ENCODE measurements at places on chromosomes 11 and 22.

DNA sequence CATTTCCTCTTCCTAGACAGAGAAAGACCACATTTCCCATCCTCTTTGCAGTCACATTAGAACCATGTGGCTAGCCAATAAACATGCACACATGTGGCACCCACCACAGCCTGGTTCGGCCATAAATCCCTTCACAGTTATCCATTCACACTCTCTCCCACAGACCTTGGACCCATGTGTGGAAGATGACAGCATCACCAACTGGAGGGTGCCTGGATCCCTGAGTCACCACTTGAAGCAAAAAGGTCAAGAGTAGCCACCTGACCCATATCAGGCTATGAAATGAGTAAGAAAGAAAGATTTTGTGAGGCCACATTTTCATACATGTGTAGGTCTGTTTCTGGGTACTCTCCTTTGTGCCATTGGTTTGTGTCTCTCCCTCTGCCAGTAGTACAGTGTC is 9.0 kb upstream of the TMEM121B start:
- no peak for DNase-seq

GRCh38 chr11:112744041-112744440 is 217.2 kb upstream of the NCAM1 start:
- DNase-seq = no peak

GRCh38 chr22:29138556-29139305 is 65.9 kb downstream of the KREMEN1 start:
- DNase-seq = no peak

GRCh38 chr11:103633068-103633788 is 403.2 kb upstream of the DDI1 start:
- no peak for DNase-seq

DNA sequence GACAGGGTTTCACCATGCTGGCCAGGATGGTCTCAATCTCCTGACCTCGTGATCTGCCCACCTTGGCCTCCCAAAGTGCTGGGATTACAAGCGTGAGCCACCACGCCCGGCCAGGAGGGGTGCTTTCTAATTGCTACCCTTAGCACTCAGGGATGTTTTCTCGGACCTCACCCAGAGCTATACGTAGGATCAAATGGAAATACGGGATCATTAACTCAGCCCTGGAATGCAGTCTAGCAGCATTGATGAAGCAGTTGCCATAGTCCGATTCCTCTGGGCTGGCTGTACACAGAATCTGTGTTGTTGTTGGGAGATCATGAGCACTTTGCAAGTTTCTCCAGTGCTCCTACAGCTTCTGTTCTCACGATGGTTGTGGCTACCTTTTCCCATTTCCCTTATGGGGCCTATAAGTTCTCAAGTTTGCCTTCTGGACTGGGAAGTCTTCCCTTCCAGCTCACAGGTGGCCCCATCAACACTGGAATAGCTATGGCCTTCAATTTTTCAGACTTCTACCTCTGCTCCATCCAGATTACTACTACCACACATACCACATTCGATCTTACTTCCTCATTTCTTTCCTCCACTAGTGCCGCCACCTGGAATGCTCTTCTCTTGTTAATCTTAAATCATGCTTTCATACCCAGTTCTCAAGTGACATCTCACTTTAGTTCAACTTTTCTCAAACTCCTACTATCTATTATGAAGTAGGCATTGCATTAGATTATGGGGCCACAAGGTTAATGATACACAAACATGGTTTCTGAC is 16.1 kb upstream of the PCF11 start:
- no peak for DNase-seq

DNA sequence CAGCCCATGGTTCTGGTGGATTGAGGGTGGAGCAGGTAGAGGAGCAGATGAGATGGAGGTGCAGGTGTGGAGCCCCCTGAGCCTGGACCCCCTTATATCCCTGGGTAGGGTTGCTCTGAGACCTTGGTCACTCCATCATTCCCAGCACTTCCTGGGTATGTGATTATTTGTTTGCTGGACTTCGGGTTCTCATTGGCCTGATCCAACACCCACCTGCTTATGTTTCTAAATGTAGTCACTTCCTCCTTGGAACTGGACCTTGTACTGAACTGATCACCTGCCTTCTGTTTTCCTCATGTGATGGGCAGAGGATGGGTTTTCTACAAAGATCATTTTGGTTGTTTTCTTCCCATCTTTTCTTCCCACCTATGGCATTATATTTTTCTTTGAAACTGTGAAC is at the start of gene KRTAP5-4:
KRTAP5-4 (minus strand) TSS at position 53 of the 400 bp plus-strand sequence; CDS start at position 8, 45 bp downstream.
- DNase-seq = no peak

GRCh38 chr11:44564670-44565210 is 723 bp upstream of the CD82 start:
- DNase-seq = no peak

DNA sequence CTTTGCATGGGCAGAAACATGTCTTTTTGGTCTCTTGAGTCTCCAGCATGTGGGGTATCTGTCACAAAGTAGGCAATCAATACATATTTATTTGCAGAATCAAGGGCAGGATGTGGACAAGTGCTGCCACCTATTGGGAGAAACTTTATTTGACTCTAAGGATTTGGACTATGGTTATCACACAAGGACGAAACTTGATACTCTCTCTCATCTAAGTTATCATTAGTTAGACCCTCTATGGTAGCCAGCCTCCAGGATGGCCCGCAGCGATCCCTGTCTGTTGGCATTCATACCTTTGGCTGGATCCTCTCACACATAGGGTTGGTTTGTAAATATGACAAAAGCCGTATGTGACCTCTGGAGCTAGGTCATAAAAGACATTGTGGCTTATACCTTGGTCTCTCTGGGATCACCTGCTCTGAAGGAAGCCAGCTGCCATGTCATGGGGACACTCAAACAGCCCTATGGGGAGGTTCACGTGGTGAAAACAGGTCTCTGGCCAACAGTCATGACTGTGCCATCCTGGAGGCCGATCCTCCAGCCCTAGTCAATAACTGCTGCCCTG is 1.1 kb upstream of the FBXO7 start:
- no peak for DNase-seq

- no peak for DNase-seq
Measured at GRCh38 chr22:42493393-42493792, 26.2 kb downstream of the RRP7A start.

- DNase-seq = peak; percentile 82
Measured at GRCh38 chr11:76318744-76319384, 62.1 kb downstream of the THAP12 start.

DNA sequence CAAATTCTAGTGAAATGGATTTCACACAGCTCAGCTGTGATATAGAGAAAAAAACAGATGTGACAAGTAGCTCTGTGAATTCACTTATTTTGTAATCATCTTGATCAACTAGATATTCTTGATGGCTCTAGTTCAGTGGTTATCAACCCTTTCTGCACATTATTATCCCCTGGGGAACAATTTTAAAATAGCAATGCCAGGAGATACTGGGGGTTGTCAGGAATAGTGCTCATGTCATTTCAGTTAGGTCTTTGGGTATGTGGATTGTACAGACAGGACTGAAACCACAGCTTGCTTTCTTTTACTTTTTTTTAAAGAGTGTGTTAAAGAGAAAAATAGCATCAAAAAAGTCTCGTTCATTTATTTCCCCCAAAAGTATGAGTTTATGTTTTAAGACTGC is 269.0 kb upstream of the PDGFD start:
- no peak for DNase-seq

DNA sequence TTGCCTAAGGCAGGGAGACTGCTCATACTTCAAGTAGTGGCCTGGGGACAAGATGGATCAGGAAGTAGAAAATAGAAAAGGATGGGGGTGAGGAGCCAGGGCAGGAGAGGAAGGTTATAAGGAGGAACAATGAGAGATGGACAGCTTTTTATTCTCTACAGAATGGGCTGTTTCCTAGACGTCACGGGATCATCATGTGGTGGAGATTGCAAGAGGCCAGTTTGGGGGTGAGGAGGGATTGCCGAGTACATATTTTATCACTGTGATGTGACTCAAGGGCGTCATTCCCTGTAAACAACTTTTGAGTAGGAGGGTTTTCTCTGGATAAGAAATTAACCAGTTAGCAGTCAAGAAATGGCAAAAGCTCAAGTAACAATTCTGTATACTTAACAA is 406.3 kb downstream of the ETS1 start:
- no peak for DNase-seq

DNA sequence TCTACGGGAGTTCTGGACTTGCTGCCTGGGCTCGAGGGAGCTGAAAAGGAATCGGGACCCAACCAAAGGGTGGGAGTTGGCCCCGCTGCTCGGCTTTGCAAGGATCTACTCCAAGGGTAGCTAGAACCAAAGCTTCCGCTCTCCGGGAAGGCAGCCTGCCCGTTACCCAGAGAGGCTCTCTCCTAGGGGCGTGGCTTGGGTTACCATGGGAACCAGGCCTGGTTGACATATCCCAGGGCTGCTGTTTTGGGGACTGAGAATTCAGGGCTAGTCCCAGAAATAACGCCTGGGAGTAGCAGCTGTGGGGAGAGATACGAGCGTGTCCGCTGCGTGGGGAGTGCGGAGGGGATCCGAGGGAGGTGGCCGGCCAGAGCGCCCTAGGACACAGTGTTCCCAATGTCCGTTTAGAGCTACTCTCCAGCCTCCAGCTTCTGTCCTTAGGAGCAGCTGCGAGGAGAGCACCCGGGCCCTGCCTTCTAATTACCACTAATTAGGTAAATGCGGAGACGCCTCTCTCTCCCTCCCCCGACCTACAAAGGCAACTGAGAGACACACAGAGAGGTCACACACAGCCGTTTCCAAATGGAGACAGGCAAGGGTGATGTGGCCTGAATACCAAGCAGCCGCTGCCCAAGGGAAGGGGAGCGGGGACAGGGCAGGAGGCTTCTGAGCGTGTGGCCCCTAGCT is 141.6 kb upstream of the CADM1 start:
- peak; percentile 30 for DNase-seq

GRCh38 chr11:134407321-134407828 is 4.7 kb downstream of the B3GAT1 start:
- DNase-seq = no peak

DNA sequence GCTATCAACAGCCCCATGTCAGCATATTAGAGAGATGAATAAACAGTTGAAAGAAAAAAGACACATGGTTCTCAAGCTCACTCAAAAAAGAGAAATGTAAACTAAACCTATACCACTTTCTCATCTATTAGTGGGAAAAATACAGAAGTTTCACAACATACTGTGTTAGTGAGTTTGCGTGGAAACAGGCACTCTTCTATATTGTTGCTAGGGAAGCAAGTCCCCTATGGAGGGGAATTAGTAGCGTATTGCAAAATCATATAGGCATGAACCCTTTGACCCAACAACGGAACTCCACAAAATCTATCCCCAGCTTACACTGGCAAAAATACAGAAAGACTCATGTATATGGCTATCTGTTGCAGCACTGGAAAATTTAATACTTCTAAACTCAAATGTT is 14.2 kb upstream of the RFPL2 start:
- DNase-seq = no peak

- no peak for DNase-seq
Measured at GRCh38 chr11:92550411-92550810, 325.8 kb downstream of the FAT3 start.

- no peak for DNase-seq
Measured at GRCh38 chr11:20443596-20443995, 56.1 kb downstream of the PRMT3 start.

- peak; percentile 60 for DNase-seq
Measured at GRCh38 chr11:561148-562003, 606 bp downstream of the RASSF7 start.

DNA sequence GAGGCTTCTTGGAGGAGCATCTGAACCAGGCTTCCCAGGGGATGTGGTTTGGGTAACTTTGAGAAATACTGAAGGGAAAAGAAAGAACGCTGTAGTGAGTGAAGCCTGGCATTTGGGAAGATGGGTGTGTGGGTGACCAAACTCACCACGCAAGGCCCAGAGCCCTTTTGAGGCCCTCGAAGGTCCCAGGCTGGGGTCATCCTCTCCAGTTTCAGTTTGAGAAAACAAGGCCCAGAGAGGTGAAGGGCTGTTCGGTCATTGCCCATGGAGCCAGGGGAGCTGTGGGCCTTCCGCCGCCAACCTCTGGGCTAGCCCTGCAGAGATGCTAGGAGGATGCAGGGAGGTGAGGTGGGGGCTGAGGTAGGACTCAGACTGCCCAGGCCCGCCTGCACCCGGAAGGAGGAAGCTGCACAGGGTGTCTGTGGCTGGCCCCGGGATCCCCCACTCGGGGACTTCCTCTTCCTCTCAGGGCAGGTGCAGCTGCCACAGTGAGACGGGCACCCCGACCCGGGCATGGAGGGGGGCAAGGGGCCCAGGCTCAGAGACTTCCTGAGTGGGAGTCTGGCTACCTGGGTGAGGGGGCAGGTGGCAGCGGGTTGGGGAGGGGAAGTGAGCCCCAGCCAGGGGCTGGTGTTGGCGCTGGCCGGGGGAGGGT is at the start of gene CCDC88B:
CCDC88B (plus strand) TSS at position 451 of the 655 bp plus-strand sequence; CDS start at position 514, 63 bp downstream.
- no peak for DNase-seq

DNA sequence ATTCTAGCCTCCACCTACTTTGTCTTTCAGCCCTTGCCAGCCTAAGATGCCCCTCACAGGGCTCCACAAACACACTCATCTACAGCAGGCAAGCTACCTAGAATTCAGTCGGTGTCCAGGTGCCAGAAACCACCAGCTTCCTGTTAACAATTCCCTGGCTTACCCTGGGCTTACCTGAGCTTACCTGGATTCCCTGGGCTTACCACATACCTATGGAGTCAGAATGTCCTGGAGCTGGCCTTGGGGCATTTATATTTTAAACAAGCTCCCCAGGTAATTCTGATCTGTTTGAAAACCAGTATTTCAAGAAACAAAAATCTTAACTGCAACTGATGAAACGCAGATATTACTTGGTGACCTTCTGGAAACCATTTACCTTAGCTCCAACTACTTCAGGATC is 123.6 kb downstream of the SLC1A2 start:
- no peak for DNase-seq

- DNase-seq = peak; percentile 82
Measured at GRCh38 chr22:24247564-24248344, 2.9 kb upstream of the GGT5 start.

DNA sequence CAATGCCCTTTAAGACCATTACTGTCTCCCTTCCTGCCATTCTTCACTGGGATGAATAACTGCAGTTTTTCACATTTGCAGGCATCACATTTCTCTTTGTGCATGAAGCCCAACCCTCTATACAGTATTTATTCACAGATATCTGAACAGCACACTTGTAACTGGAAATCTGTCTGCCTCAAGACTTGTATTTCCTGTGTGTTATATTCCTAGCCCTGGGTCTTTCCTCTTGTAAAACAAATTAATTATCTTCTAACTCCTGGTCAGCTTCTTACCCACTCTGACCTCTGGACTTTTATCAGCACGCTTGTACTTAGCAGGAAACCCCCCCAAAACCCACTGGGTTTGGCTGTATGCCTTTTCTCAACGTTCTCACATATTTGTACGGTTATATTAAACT is 2.0 kb downstream of the CSRP3 start:
- DNase-seq = no peak
